ENCODE measurements at places on chromosomes 1 and 21. TPM values are rescaled to one million over a fixed set of nuclear protein-coding genes. Genes with fewer than 3 reads are reported as not detected.

IL12RB2 gene
- not detected for total RNA-seq

NTMT2 gene
- not detected for total RNA-seq

UMODL1 gene
- total RNA-seq = not detected

DNA sequence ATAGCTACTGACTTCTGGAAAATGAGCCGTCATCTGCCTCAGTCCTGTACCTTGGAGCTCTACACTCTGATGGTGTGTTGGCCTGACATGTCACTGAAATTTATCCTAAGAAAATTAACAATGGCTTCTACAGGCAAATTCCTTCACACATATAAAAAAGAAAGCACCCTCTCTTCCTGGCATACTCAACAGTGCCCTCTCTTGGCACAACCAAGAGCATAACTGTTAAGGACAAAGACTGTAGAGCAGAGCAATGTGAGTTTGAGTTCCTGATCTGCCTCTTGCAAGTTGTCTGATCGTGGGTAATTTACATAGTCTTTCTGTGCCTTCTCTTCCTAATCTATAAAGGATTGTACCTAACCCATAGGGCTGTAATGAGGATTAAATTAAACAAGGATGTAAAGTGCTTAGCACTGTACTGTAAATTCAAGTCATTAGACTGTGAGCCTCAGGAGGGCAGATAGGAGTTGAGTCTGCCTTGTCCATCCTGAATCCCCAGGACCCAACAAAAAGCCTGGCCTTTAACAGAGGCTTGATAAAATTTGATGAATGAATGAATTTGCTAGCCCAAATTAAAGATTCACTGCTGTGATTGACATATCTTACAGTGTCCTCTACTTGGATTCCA, 83.5 kb downstream of the SYF2 start:
- DNase-seq = no peak

- no peak for DNase-seq
Measured at GRCh38 chr21:44000360-44000759, 11.7 kb upstream of the TRAPPC10 start.

- peak; percentile 87 for DNase-seq
Measured at GRCh38 chr1:241592273-241592958, 47.8 kb downstream of the CHML start.

DNA sequence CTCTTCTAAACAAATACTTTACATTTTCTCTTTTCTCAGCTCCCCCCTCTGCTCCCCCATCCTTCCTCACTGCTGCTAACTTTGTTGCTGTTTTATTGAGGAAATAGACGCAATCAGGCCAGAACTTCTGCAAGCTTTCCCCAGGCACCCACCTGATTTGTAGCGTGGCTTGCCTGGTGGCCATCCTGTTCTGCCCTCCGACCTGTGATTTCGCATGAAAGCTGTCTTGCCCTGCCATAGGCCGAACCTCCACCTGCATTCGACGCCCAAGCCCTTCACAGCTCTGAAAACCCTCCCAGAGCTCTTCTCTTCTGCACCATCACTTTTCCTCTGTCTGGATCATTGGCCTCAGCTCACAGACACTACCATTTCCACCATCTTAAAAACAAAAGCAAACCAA, 100.6 kb downstream of the PLPP3 start:
- DNase-seq = no peak

DNA sequence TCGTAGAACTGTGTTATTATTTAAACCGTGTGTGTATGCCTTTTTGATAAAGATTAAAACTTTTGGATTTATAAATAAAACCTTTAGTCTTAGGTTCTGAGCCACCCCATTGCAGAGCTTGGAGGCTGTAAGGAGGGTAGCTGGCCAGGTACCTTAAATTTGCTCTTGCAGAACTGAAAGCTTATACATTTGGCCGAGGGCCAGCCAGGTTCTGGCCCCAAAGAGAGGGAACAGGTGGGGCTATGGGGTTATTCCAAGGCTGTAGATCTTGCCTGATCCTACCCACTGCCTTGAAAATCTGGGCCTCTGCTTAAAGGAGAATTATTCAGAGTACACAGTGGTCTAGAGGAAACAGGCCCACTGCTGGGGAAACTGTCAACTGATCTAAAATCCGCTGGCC, 59.6 kb downstream of the CAMK2N1 start:
- DNase-seq = no peak

DNA sequence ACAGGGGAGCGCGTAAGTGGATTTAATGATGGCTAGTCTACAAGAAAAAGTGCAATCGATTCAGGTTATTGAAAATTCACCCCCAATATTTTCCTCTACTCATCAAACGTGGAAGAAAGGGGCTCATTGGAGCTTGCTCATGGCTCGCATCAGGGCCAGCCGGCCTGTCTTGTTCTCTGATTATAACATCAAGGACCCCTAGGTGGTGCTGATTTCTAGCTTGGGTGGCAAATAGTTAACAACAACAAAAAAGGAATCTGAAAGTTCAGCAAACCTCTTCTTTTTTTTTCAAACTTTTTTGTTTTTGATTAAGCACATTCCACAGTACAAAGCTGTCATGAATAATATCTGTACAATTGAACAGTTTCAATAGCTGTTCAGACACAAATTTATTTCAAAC, 35.8 kb upstream of the SOD1 start:
- DNase-seq = no peak

DNA sequence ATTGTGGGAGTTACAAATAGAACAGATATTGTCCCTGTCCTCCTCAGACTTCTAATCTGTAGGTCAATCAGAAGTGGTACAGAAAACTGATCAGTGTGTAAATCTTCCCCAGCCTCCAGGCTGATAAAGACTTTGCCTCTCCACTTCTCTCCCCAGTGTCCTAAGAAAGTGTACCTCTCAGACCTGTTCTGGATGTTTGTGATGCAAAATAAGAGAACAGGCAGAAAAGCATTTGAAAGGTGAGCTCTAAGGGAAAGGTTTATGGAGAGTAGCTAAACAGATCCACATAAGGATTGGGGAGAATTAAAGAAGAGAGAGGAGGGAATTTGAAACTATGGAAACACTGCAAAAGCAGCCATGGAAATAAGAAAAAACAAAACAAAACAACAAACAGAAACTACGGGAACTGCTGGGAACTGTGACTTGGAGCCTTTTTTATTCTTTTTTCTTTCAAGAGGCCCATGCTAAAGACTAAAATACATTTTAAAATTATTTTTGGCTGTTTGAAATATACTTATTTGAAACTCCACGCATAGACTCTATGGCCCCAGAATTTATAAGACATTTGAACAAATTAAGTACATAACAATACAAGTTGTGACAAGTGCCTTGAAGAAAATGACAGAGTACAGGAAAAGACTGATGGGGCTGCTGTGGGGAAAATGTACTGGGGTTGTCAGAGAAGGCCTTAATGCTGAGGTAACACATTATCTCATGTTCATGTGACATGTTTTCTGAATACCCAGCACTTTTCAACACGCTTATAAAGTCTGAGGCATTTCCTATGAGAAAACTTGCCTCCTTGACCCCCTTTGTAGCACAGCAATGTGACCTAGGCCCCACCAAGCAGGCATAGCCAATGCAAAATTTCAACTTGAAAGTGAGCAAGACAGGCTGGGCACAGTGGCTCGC, 51.2 kb downstream of the TRAF5 start:
- no peak for DNase-seq

DNA sequence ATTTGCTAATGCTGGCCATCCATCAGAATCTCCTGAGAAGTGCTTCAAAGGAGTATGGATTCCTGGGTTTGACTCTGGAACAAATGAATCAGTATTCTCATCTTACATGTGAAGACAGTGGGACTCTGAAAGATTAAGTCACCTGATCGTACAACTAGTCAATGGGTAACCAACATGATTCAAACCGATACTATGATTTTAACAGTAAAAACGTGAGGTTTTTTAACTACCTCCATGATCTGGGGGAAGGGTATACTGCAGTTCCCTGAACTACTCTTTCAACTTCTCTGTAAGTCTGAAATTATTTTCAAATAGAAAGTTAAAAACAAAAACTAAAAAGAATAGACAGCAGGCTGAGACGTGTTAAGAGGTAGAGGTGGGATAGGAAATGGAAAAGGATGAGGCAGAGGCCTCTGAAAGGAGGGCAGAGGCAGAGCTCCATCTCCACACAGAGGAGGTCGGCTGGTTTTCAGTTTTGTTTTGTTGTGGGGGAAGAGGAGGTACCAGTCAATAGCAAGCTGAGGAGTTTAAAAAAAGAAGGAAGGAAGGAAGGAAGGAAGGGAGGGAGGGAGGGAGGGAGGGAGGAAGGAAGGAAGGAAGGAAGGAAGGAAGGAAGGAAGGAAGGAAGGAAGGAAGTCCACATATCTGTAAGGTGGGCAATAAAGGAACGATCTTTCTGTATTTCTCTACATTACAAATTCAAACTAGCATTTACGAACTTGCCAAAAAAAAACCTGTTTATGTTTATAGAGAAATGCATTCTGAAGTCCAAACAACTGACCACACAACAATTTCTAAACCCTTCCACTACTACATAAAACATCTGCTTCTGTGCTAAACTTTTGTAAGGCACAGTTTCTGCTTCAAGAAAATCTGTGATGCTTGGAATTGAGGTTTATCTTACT, 213.1 kb downstream of the RERE start:
- no peak for DNase-seq
